Stimulated activated CD4-positive, alpha-beta T cell treated with anti-CD3 and anti-CD28 coated beads, Interleukin-4, amount 100 ng/mL, for 4 hours (primary cell): ENCODE measurements at places on chromosomes 3 and 15.

GRCh38 chr3:97705764-97706163 is 58.8 kb upstream of the ARL6 start:
- DNase-seq: no peak

- DNase-seq: peak; percentile 83
These were observed 183.4 kb upstream of the TOPAZ1 start for GRCh38 chr3:44058022-44058867.

- no peak for DNase-seq
These were observed 66.2 kb upstream of the SLC6A1 start for GRCh38 chr3:10926256-10926810.

DNA sequence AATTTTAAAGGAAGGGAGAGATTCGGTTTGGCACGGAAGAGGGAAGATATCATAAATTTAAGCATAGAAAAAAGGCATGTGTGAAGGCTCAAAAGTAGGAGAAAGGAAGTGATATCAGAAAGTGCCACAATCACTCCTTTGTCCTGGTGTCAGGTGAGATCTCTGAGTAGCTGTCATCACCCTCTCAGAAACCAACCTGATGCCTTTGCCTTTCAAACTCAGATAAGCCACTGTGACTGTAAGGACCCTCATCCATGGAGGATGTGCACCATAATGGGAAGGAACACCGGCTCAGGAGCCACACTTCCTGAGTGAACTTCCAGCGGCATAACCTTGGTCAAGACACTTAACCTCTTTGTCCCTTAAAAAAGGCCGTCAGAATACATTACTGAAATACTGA is 318.7 kb upstream of the SEMA6D start:
- DNase-seq: no peak

GRCh38 chr3:38613426-38613825 is 36.1 kb downstream of the SCN5A start:
- no peak for DNase-seq

GRCh38 chr3:81684751-81685395 is 76.6 kb downstream of the GBE1 start:
- no peak for DNase-seq

- no peak for DNase-seq
These were observed 12.2 kb downstream of the SEMA7A start for GRCh38 chr15:74421302-74422245.

- no peak for DNase-seq
These were observed 41.1 kb upstream of the GNB5 start for GRCh38 chr15:52232327-52232726.

DNA sequence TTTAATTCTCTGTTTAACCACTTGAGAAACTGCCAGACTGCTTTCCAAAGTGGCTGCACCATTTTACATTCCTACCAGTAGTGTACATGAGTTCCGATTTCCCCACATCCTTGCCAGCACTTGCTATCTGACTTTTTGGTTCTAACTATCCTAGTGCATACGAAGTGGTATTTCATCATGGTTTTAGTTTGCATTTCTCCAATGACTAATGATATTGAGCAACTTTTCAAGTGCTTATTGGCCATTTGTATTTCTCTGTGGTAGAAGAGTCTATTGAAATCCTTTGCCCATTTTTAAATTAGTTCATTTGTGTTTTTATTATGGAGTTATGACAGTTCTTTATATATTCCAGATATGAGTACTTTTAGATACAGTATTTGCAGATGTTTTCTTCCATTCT is 247.8 kb downstream of the GABRB3 start:
- no peak for DNase-seq

DNA sequence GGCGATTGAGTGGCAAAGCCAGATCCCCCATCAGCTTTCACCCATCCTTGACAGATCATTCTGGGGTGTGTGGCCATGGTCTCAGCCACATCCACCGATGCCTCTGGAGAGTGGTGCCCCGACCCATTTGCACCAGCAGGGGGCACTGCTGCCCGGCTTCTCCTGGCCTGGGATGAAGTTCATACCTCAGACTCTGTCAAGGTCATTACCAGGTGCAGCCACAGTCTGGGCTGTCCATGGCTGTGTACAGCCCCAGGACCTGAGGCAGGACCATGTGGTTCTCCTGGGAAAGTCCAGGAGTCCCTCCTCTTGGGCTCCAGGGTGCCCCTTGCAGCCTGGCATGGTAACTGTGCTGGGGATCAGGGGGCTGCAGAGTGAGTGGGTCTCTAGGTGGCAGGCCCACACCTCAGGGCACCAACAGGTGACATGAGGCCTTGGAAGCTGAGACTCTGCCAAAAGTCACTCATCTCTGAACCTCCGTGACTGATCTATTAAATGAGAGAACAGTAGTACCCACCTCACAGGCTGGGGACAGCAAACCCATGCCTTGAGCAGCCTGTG is 67.2 kb downstream of the CACNA2D2 start:
- peak; percentile 59 for DNase-seq

DNA sequence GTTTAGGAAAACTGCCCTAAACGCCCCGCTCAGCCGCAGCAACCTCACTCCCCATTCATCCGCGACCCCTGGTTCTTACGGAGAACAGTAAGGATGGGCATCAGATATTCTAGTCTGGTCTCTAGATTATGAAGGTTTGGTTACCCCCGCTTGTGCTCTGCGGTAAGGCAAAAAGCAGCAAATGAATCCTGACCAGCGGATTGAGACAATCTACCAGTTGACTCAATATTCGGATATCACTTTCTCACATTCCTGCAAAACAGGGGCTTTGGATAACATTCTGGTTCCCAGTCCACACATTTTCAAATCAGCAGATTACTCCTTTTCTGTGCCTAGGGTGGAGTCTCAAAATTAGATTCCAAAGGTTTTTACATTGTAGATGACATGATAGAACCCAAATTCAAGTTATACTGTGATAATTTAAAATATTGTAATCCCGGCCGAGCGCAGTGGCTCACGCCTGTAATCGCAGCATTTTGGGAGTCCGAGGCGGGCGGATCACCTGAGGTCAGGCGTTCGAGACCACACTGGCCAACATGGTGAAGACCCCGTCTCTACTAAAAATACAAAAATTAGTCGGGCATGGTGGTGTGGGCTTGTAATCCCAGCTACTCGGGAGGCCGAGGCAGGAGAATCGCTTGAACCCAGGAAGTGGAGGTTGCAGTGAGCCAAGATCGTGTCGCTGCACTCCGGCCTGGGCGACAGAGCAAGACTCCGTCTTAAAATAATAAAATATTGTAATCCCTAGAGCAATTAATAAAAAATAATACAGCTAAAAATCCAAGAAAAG is 1.1 kb upstream of the CYFIP1 start:
- DNase-seq: no peak

GRCh38 chr15:86010891-86011290 is 68.8 kb upstream of the AGBL1 start:
- DNase-seq: no peak

- no peak for DNase-seq
These were observed 170.0 kb downstream of the MINAR1 start for GRCh38 chr15:79602180-79602579.

DNA sequence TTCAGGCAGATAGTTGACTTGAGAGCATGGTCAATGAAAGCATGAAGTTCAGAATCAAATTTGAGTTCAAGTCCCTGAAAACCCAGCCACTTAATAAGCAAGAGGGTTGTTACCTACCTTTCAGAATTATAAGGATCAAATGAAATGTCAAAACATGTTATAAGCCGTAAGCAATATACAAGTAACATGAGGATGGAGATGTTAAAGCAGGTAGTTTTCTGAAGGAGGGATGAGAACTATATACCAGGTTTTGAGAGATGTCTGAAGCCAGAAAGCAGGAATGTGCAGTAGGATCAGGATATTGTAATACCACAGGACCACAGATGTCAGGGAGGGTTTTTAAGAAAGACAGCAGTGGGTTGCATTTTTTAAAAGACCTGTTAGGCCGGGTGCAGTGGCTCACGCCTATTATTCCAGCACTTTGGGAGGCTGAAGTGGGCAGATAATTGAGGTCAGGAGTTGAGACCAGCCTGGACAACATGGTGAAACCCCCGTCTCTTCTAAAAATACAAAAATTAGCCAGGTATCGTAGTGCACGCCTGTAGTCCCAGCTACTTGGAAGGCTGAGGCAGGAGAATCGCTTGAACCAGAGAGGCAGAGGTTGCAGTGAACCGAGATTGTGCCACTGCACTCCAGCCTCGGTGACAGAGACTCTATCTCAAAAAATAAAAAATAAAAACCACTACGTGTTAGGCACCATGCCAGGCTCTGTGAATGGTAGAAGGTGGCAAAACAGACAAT is 6.9 kb upstream of the EIF3J start:
- DNase-seq: no peak

- DNase-seq: peak; percentile 29
These were observed at the start of gene LRRN1 for GRCh38 chr3:3799173-3800079. Gene LRRN1, plus strand, starts transcription at chr3:3799431. Its CDS starts 45,211 bp downstream, at chr3:3844642.

- DNase-seq: no peak
These were observed 408.9 kb upstream of the CBLB start for GRCh38 chr3:106277731-106278130.

DNA sequence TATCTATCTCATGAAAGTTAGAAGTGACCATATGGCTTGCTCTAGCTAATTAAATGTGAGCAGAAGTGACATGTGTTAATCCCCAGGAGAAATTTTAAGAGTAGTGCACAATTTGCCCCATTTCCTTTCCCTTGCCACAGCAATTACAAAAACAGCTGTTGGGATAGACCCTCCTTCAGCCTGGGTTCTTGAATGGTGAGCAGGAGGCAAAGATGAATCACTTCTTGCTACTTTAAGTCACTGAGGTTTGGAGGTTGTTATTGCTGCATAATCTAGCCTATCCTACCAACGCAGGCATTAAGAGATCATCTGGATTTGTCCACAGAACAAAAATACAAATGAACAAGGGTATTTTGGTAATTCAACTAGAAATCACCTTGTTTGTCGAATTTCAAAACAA is 51.7 kb upstream of the CAPN7 start:
- no peak for DNase-seq

GRCh38 chr3:147099076-147099475 is 307.3 kb downstream of the ZIC4 start:
- no peak for DNase-seq

GRCh38 chr15:33737687-33738601 is 230.4 kb upstream of the CHRM5 start:
- peak; percentile 9 for DNase-seq

DNA sequence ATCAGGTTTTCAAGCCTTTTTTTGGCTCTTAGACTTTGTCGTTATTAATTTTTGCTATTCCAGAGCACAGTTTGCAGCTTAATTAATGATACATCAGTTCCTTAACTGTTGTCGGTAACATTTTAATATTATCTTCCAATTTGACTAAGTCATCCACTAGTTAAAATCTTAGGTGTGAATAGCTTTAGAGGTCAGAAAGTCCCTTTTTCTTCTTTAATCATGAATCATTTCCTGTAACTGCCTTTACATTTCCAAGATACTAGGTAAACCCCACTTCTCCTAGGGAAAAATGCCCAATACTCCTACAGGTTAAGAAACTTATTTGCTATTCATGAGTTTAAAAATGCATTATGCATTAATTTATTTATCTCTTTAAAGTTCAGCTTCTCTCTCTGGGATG is 260.9 kb upstream of the CFAP20DC start:
- DNase-seq: no peak

DNA sequence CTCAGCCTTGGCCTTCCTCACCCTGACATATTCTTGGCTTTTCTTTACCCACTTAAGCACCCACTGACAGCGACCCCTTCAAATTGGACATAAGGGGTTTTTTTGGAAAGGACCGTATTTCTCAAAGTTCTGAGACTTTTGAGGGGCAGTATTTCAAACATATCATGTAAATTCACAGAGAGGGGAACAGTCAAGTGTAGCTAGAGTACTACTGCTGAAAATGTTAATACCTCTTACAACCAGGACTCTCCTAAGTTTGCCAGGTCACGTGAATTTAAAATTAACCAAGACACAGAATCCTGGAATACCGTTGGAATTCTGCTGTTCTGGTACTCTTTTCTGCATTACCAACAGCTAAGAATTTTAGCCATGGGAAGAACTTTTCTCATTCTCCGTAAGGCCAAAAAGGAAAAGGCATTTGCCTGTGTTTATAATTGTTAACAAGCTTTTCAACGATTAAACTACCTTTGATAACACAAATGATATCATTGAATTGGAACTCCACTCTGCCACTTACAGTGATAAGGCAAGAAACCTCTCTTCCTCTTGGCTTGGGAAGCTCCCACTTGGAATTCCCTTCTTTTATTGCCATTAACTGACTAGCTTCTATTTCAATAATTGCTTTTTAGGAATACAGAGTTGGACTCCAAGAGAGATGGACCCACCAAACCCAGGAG is 597 bp upstream of the GBE1 start:
- no peak for DNase-seq

DNA sequence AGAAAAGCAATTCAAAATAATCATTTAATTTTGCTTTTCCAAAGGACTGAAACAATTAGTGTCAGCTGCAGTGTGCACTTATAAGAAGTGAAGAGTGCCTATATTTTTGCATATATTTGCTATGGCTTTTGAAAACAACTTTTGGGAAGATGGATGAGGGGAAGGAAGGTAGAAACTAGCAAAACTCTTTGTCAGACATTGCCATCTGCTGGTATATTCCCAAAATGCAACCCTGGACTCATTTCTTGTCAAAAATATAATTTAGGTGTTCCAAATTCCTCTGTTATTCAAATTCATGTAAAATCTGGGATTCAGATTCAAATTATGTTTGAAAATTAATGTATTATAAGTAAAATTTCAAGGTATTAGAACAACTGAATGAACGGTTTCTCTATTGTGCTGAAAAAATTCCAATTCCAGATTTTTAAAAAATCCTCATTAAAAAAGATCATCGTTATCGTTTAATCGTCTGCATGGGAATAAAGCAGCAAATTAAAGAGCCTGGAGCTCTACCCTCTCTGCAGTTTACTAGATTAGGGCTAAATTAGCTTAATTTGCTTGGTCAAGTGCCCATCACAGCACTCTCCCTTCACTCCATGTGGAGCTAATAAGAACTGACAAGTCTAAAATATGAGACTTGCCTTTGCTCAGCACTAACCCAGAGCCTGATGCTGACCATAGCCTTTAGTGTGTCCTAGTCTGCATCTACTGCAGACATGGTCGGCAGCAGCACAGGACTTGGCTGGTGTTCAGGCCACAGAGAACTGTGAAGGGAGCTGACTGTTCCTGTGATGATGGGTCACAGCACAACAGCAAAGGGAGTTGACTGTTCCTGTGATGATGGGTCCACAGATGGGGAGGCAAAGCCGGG is 67.9 kb upstream of the MITF start:
- no peak for DNase-seq

DNA sequence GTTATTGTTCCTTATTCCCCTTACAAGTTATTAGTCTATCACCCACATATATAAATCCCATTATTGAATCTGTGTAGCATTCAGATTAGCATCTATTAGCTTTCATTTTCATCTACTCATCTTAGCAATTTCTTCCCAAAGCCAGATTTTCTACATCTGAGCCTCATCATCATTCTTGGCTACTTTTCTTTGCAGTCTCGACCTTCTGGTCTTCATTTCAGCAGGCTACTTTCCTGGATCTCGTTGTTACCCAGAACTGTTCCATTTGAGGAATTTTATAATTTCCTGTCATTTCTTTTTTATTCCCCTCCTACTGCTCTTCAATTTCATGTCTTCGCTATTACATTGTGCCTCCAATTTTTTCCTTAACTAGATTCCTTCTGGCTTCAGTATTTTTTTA is 51.8 kb downstream of the SPRED1 start:
- no peak for DNase-seq
